Occipital lobe (tissue), 3 donors: ENCODE measurements at places on chromosomes 12 and 14.

- no peak for DNase-seq
Observed at GRCh38 chr14:46384611-46385010, 267.0 kb downstream of the RPL10L start.

DNA sequence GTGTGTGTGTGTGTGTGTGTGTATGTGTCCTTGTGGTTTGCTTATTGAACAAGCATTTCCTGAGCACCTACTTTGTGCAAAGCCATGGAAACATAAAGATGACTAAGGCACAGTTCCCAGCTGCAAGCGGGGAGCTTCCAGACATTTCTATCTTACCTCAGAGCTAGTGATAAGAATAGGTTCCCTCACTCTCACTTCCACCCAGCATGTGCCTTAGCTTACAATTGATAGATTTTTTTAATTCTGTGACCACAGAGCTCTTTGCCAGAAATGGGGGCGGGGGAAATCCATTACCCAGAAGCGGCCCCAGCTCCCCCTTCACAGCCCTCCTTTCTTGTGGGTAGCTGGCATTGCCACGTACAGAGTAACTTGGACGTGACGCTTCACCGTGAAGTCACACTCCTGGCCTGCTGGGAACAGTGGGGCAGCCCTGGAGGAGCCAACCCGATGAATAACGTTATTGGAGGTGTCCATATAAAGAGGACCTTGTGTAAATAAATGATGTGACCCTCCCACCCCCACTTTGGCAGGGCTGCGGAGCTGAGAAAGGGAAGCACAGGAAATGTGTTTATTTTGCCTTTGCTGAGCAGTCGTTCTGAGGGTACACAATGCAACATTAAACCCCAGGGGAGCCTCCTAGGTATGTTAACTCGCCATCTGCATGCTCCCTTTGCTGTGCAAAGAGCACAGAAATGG is 238.9 kb downstream of the CHST11 start:
- no peak for DNase-seq

- DNase-seq: no peak
Observed at GRCh38 chr12:98533723-98534251, 18.4 kb downstream of the TMPO start.

DNA sequence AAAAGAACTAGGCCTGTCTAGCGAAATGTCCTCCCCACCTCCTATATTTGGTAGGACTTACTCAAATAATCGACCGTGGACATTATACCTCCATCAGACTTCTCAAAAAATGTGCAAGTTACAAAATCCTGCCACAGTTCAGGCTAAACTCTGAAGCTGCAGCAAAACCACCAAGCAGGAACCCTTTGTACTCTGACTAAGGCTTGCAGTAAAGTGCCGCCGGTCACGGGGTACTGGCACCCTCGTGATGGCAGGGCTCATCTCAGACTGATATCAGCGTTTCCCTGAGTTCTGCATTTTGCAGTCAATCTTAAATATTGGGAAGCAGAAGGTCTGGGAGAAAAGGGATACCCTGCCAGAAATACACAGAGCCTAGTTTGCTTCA is 17.1 kb downstream of the SLC11A2 start:
- DNase-seq: peak; percentile 84

- DNase-seq: no peak
Observed at GRCh38 chr12:89347325-89347829, 4.9 kb downstream of the DUSP6 start.

- DNase-seq: no peak
Observed at GRCh38 chr12:97977870-97978405, 515.3 kb downstream of the RMST start.

GRCh38 chr12:68170726-68171125 is 11.2 kb upstream of the IFNG start:
- DNase-seq: no peak

DNA sequence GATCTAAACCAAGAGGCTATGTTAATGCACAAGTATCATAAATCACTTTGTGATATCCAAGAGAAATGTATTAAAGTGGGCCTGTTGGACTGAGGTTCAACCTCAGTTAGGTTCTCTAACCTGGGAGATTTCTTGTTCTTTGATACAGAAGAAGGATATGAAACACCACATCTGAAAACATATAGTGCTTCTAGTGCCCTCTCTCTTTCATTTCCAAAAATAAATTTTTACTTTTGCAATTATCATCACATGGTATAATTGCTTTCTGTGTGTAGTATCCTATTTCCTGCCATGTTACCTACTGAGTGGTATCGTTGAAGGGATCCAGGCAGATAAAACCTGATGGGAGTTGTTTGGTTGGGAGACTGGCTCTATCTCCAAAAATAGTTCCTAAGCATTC is 264.9 kb downstream of the CCER1 start:
- DNase-seq: no peak

DNA sequence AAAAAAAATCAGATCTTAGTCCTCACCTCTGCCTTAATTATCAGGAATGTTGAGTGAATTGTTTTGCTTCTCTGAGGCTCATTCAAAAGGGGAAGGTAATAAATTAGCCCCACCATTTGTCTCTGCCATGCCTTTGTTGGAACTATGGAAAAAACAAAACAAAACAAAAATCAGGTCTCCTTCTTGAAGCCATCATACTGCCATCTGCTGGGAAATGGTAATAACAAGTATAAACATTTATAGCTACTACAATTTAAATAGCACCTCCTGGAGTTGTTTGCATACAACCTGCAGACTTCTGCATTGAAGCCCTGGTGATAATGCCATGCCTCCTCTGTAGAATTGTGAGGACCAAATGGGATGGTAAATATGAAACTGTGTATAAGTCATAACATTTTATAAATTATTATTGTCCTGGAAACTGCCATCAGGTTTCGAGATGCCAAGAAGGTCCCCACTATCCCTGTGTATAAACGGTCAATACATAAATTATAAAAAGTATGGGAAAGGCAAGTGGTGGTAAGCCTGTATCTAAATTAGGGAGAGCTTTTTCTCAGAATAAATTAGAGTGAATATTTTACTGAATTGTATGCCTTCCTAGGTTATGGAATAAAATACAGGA is 87.2 kb upstream of the FGD4 start:
- DNase-seq: no peak

GRCh38 chr12:95003921-95004272 is 400 bp upstream of the NDUFA12 start:
- no peak for DNase-seq

- DNase-seq: no peak
Observed at GRCh38 chr12:47276621-47277309, 197.0 kb upstream of the AMIGO2 start.

DNA sequence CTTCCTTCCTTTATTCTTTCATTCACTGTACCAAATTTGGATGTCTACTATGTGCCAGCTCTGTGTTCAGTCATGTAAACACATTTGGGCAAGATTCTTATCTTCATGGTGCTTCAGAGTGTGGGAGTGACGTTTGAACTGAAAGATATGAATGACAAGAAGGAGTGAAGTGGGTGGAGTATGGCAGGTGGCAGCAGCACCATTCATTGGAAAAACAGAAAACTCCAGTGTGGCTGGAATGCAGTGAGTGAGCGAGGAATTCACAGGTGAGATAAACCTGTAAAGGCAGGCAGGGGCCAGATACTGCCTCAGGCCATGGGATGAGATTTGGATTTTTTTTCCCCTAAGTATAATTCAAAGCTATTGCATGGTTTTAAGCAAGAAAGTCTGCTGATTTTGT is 140.7 kb upstream of the CCDC198 start:
- DNase-seq: no peak

DNA sequence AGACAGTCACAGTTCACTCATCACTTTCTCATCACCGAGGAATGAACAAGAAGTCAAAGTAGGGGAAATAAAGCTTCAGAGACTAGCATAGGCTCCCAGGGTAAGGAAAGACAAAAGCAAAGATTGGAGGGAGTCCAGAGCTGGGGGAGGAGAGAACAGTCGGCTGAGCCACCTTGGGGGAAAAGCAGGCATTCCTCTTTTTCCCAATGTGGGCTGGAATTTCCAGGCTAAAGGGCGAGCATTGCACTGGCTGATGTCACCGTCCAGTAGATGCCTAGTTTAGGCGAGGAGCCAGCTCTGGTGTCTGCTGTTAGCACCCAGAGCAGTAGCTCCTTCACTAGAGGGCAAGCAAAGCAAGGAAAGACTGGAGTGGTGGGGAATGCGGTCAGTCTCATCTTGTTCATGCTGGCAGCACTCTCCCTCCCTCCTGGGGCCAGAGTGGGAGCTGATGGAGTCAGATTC is 8.5 kb upstream of the KRT75 start:
- no peak for DNase-seq

GRCh38 chr14:44392984-44393383 is 114.1 kb downstream of the FSCB start:
- DNase-seq: no peak

DNA sequence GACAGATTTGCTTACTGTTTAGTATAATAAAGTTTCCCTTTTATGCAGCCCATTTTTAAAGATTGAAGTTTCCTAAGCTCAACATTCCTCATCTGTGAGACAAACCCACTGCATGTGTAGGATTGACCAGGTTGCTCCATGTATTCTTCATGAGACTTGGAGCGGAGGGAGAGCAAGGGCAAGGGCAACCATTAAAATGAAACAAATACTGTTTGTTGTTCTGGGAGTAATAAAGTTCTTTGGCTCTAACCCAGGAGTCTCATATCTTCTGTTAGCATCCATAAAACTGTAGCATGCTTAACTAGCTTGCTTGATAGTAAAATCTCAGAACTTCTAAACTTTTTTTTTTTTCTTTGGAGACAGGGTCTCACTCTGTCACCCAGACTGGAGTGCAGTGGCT is 74.2 kb downstream of the NTS start:
- DNase-seq: no peak

DNA sequence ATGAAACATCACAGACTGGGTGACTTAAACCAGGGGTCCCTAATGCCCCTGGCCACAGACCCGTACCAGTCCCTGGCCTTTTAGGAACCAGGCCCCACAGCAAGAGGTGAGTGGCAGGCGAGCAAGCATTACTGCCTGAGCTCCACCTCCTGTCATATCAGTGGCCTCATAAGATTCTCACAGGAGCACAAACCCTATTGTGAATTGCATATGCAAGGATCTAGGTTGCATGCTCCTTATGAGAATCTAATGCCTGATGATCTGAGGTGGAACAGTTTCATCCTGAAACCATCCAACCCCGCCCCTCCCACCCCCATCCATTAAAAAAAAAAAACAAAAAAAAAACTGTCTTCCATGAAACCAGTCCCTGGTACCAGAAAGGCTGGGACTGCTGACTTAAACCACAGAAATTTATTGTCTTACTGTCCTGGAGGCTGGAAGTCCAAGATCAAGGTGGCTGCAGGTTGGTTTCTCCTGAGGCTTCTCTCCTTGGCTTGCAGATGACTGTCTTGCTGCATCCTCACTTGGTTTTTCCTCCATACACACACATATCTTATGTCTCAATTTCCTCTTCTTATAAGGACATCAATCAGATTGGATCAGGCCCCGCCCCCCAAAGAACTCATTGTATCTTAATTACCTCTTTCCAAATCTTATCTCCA is 235.9 kb downstream of the CHST11 start:
- DNase-seq: no peak

GRCh38 chr12:121632069-121632970 is 6.0 kb downstream of the ORAI1 start:
- no peak for DNase-seq

DNA sequence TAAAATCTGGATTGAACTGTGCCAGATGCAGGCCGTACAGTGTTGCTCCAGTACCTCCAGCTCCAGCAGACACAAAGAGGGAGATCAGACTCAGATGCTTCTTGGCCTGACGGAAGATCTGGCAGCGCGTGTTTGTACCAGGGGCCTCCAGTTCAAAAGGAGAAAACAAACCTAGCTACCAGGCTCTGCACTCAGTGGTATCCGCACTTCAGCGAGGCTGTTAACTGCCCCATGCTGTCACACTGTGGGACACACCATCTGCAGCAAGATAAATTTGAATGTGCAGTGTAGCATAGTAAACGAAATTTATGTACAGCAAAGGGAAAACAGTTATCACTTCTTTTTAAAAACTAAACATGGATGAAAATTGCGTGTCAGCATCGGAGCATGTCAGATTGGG is 5.1 kb downstream of the DYNC1H1 start:
- DNase-seq: no peak

GRCh38 chr14:59389936-59390335 is 75.2 kb downstream of the GPR135 start:
- DNase-seq: no peak

DNA sequence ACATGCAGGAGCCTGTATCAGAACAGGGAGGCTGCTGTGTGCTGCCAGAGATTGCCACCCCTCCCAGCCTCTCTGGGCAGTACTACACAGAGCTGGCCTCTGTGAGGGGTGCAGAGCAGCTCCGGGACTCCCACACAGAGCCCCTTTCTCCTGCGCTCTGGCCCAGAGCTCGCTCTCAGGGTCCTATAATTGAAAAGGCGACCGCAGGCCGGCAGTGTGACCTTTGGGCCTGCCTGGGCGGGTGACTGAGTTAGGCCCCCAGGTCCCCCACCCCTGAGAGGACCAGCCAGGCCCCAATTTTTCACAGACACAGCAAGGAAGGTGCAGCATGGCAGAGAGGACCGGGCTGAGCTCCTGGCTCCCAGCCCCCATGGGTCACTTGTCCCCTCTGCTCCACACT is 136.4 kb downstream of the ZFP36L1 start:
- DNase-seq: no peak

GRCh38 chr14:51723990-51724389 is 72.3 kb downstream of the FRMD6 start:
- no peak for DNase-seq

DNA sequence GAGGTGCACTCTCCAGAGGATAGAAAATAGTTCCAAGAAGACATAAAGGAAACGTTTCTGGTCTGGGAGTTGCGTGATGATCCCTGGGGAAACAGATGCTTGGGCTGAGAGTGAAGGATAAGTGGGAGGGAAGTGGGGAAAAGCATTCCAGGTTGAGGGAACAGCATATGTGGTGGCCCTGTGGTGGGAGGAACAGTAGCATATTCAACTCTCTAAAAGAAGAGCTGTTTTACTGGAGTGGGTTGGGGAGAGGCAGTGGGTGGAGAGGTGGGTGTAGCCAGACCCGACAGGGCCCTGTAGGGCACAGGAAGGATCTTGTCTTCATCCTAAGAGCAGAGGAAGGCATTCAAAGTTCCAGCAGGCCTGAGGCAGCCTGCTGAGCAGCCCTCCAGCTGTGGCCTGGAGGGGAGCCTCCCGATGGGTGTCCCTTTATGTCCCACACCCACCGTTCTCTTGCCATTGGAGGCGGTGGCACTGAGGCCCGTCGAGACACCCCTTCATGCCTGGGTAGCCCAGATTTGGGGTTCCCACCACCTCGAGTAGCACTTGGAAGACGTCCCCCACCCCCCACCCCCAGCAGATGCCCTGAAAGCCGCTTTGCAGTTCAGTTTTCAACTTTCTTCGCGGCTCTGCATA is 310.5 kb upstream of the FKBP4 start:
- no peak for DNase-seq

DNA sequence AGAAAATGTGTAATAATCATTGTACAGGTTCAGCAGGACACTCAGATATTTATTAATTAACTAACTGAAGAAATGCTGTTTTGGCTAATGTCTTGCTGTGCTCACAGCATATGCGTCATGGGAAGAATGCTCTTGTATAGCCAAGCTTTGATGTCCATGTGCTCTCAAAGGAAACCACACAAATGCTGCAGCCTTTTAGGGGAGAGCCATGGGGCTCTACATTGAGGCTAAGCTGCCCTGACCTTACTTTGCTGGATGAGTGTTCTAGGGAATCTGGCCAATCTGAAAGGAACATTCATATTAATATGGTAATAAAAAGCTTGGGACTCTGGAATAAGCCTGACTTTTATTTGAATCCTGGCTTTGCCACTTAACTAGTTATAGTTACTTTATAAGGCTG is 9.5 kb upstream of the CRADD start:
- no peak for DNase-seq

GRCh38 chr14:89720076-89720687 is 234.3 kb downstream of the EFCAB11 start:
- DNase-seq: no peak
